ENCODE measurements at places on chromosomes 7 and 10.
A peak's percentile ranks its signal among the peaks of the same experiment; 100 is the strongest.

DNA sequence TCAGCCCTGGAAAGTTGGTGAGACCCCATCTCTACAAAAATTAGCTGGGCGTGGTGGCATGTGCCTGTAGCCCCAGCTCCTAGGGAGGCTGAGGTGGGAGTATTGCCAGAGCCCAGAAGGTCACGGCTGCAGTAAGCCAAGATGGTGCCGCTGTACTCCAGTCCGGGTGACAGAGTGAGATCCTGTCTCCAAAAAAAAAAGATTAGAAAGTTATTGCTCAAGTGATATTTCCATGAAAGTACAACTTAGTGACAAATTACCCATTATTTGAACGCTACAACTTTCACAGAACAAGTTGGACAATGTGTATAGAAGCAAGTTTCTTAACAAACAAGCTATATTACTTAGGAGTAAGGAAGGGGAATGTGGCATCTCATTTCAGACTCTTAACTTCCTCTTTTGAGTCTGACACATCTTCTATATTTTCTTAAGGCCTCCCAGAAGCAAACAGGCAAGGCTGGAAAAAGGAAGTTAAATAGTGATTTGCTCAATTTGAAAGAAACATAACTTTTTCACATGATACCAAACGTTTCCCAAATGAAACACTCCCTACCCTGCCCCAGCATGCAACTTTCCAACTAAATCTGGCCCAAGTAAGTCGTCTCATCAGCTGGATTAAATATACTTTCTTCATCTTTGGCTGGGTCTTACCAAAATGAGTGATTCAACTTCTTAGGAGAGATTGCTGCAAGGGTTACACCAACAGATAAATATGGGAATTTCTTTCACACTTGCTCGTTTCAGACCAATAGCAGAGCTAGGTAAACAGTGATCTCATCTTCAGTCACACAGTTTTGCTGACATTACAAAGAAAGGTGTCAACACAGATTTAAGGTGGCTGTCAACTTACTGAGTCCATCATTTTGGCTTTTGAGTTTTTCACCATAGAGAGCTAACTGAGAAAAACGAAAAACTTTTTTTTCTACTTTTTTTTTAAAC, 66.3 kb upstream of the KLF6 start:
- DNase-seq = no peak

- peak; percentile 33 for DNase-seq
Measured at GRCh38 chr7:149126662-149127266, 640 bp upstream of the ZNF425 start.

- DNase-seq = no peak
Measured at GRCh38 chr7:100425347-100425746, 3.2 kb downstream of the ZCWPW1 start.

DNA sequence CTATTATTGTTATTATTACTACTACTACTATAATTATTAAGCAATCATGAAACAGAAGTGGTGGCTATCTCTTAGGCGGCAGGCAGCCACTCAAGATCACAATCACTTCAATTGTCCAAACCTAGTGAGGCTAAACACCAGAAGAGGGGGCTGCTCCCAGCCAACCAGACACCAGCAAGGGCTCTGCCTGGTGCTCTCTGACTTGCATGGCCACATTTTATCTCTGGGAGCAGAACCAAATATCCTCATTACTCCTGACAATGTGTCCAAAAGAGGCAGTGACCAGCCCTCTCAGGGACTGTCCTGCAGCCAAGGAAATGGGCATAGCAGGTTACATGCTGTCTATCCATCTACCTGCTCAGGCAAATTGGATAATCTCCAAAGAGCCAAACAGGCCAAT, 187.4 kb upstream of the PDE1C start:
- DNase-seq = no peak

DNA sequence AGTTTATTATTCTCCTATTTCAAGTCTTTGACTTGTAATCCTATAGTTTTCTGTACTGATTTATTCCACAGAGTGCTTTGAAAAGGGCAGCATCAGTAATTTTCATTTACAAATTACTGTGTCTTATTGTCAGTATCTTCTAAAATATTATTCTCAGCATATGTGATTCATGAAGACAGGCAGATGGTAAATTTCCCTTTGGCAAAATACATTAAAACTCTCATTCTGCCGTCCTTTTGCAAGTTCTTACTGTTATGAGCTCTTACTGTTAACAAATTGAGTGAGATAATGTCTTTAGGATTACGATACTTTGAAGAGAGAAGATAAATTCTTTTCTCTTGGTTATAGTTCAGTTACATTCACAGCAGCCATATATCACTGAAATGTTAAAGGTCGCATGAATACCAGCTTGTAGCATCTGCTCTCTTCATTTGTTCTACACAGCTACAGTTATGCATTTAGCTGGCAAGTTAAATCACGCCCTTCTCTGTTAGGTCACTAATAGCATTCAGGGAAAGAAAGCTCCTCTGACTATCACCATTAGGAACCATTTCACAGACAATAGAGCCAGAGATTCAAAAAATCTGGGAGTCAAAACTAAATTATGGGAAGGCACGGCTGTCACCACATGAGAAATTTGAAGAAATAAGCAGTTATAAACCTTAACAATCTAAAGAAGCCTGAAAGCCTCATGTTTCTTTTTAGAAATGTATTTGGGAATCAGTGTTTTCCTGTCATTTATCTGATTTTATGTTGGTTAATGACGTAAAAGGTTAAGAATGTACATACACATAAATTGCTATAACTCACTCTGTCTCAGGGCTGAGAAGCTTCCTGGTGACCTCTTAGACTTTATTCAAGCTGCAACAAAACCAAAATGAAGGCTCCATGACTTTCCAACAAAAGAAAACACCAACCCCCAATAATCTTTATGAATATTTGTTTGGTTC, 109.6 kb upstream of the SP4 start:
- DNase-seq = no peak

- DNase-seq = no peak
Measured at GRCh38 chr10:124064676-124065075, 28.7 kb downstream of the CHST15 start.

DNA sequence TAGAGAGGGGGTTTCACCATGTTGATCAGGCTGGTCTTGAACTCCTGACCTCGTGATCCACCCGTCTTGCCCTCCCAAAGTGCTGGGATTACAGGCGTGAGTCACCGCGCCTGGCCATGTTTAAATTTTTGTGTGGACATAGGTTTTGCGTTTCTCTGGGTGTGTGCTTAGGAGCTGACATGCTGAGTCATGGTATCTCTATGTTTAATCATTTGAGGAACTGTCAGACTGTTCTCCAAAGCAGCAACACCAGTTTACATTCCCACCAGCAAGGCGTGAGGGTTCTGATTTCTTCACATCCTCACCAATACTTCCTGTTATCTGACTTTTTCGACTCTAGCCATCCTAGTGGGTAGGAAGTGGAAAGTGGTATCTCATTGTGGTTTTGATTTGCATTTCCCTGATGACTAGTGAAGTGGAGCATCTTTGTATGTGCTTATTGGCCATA, 153.7 kb downstream of the DNAJB6 start:
- DNase-seq = peak; percentile 30

DNA sequence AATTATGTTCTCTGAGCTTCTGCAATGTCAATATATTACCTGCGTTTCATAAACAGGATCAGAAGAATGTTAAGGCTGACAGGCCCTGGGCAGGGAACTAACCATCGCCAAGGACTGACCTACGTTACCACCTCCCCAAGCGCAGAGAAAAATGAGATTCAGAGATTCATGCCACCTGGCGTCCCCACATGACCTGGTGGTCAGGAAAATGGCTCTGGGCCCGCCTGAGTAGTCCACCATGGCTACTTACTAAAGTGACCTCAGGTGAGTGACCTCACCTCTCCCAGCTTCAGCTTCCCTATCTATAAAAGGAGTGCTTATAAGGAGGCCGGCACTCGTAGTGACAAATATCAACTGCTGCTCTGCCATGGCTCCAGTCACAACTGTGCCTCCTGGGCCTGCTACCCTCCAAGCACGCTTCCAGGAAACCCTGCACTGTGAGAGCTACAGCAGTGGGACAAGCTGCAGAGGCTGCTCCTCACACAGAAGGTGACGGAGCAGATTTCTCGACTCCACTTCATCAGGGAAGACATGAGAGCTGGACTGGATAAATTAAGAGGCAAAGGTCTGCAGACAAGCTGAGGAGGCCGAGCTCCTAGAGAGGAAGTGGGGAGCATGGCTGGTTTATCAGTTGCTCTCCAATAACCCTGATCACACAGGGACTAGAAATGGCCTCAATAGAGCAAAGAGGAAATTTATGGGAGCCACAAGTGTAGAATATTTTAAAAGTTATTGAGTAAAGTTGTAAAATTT, 103.0 kb downstream of the RNF216 start:
- no peak for DNase-seq

GRCh38 chr10:74051736-74052342, 53.9 kb downstream of the VCL start:
- DNase-seq = no peak

- no peak for DNase-seq
Measured at GRCh38 chr7:29607889-29608288, 44.3 kb downstream of the PRR15 start.

- no peak for DNase-seq
Measured at GRCh38 chr10:78641693-78642092, 427.1 kb upstream of the ZMIZ1 start.

DNA sequence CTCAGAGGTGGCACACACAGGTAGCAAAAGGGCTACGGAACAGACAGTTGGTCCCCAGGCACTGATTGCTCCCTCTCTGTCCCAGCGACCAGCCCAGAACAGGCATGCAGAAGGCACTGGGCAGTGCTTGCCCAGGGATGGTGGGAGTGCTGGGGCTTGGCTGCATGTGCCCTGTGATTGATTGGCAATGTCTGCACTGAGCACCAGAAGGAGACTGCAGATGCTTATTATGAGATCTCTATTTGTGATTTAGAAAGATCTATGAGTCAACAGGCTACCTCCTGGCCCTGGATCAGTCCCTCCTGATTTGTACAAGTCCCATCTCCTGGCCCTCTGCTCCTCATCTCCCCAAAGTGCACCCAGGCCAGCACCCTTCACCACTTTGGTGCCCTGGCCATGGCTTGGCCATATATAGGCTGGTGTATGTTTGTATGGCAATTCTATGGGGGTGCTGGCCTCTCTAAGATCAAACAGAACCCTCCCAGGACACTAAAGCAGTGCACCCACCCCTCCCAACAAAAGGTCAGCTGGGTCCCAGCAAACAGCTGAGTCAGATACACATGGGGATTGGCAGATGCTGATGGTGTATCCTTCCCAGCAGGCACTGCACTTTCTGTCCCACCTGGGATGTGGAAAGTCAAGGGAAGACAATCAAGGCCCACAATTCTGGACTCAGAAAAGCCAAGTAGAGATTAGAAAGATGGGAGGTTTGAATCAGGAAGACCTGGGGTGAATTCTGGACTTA, 30.9 kb downstream of the CAMK2B start:
- no peak for DNase-seq

- no peak for DNase-seq
Measured at GRCh38 chr7:14604606-14605005, 297.9 kb downstream of the DGKB start.

DNA sequence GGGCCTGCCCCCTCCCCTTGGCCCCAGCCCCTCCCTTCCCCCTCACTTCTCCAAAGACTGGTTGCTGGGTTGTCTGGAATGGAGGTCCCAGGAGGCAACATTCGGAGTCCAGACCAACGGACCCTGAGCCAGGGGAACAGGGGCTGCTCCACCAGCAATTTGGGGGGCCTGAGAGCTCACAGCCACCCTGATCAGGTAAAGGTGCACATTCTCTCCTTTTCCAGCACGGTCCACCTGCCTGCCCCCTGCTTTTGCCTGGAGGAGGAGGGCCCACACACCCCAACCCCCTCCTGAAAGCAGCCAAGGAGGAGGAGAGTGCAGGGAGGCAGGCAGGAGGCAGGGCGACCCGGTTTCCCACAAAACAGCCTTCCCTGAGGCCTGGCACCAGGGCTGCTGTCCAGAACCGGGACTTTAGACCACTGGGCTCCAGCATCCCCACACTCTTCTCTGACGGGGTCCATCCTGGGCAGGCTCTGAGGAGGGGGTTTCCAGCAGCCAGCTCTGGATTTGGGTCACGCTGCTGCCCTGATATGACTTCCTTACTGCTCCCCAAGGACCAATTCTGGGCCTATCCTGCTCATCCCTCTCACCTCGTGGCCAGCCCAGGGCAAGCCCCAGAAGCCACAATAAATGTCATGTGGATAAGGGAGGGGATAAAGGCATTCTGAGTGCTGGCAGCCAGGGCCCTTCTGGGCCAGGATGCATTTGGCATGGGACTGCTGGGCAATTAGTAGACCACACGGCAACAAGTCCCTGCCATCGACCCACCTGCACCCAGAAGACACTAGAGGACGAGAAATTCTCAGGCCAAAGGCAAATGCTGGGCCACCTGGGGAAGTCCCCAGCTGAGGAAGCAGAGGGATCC, 1.1 kb upstream of the CAMK2B start:
- no peak for DNase-seq

GRCh38 chr7:96770758-96771157, 61.1 kb upstream of the SEM1 start:
- no peak for DNase-seq

DNA sequence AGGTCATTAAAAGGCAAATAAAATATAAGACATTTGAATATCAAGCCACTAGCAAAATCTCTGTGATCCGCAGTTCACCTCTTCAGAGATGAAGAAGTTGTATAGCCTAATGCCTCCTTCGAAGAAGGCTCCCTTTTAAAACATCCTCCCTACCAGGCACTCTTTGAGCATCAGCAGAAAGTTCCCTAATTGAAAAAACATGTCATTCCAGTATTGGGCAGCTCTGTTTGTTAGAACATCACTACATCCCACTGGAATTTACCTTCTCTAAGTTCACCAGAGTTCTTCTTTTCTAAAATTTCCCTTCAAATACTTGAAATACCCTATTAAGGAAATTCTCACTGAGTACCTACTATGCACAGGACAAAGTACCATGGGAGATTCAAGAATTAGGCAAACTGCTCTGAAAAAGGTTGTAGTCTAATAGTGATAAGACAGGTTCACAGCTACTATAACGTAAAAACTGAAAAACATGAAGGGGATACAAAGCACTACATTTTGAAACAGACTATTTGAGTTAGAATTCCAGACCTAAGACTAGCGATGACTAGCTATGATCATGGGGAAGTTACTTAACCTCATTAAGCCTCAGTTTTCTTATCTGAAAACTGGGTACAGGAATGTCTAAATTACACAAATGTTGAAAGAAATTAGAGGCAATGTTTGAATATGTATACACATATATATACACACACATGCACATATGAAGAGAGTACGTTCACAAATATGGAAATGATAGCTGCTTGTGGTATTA, 128.7 kb downstream of the ELAPOR2 start:
- DNase-seq = no peak

GRCh38 chr7:2894118-2894940, 50.2 kb upstream of the GNA12 start:
- peak; percentile 45 for DNase-seq

DNA sequence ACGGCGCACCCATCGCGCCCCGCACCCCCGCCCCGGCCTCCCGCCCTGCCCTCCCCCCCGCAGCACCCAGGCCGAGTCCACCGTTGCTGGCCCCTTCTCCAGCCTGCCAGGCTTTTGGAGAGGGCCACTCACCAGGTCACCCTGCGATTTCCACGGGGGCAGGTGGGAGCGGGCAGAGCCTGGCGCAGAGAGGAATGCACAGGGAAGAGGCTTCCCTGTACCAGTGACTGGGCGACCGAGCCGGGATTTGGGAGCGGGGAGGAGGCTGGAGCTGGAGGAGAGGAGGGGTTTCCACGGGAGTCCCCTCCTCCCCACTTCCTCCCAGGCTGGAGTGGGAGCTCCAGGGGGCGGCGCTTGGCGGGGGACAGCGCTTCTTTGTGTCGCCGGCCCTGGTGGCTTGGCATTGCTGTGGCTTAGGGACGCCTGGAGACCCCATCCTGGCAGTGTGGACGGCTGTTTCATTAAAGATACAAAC, 19.3 kb downstream of the TCAF1 start:
- no peak for DNase-seq

Data from activated CD4-positive, alpha-beta T cell treated with anti-CD3 and anti-CD28 coated beads, Interleukin-2, amount 50 U/mL, for 1 hour (primary cell).